ENCODE measurements at places on chromosomes 7 and 10.

DNA sequence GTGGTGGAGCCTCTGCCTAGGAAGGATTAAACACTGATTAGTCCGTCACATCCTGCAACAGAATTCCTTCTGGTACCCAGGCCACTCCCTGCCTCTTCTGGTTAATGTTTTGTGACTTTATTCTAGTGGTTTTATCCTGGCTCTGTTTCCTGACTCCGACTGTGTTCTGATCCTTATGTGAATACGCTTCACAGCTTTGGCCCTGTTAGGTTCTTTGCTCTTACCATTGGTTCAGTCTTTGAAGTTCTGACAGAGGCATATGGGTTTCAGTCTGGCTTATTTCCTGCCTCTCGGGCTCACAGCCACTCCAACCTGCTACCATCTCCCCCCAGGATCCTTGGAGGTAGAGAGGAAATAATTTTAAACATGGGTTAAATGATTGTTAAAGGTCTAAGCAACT lies 23.2 kb upstream of the FGL2 start:
- DNase-seq = no peak

DNA sequence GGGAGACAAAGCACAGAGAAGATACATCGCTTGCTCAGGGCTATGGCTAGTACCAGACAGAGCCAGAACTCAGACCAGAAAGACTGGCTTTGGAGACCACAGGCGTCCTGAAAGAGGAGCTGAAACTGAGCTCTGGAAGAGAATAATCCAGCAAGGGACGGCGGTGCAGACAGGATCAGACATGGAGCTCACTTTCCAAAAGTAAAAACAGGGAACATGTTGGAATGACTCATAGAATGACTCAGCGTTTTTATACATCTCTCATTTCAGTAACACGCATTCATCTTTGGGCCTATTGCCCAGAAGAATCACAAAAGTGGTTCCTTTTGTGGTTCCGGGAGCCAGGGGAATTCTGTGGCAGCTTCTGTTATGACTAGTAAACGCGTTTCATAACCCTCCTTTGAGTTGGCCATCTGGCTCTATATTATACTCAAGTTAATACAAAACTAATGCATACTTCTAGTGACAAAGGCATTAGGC lies 37.2 kb downstream of the PLEKHS1 start:
- peak; percentile 23 for DNase-seq

DNA sequence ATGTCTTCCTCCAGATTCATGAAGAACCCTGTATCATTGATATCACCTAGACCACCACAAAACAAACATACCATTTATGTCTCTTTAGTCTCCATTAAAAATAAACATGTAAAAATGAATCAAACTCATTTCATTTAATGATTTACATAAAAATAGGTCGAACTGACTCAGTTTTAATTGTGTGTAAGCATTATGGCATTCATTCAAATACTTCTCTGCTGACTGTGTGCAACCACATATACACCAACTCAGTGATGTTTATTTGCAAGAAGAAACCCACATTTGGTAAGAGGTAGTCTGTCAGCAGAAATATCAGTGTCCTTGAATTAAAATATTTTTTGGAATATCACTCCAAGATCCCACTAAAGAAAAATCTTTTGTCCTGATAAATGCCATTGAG lies 30.5 kb downstream of the ABCB1 start:
- DNase-seq = no peak

DNA sequence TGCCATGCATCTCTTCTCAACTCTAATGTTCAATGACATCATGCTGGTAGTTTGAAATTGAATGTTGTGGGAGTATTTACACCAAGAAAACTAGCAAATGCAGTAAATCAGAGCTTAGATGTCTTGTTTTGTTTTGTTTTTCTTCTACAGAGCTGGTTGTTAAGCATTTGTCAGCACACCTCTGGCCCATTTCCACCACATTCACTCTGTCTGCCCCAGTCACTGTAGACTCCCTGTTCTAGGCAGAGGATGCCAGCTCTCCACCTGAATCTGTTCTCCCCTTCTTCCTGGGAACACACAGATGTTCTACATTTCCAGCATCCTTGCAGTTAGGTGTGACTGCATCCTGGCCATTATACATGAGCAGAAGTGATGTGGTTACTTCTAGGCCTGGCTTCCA lies 4.1 kb upstream of the ARHGAP22 start:
- no peak for DNase-seq

DNA sequence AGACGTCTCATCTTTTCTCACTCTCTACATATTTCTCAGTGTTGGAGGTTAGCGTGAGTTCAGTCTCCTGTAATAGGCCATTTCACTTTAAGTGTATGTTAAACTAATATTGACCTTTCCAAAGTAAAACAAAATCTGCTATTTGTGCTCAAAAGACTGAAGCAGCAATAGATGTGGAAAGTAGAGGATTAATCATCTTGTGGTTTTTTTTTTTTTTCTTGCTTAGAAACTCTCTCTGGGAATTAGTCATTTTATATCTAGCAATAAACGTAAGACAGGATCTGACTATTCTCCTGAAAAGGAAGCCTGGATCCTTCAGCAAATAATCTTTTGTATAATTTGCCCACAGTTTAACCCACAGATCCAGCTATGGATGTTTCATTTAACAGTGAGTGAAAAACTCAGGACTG lies 81.7 kb downstream of the NRP1 start:
- no peak for DNase-seq

- no peak for DNase-seq
Observed at GRCh38 chr7:150940431-150941102, 37.6 kb downstream of the KCNH2 start.

- no peak for DNase-seq
Observed at GRCh38 chr7:77443042-77443441, 26.9 kb upstream of the GSAP start.

DNA sequence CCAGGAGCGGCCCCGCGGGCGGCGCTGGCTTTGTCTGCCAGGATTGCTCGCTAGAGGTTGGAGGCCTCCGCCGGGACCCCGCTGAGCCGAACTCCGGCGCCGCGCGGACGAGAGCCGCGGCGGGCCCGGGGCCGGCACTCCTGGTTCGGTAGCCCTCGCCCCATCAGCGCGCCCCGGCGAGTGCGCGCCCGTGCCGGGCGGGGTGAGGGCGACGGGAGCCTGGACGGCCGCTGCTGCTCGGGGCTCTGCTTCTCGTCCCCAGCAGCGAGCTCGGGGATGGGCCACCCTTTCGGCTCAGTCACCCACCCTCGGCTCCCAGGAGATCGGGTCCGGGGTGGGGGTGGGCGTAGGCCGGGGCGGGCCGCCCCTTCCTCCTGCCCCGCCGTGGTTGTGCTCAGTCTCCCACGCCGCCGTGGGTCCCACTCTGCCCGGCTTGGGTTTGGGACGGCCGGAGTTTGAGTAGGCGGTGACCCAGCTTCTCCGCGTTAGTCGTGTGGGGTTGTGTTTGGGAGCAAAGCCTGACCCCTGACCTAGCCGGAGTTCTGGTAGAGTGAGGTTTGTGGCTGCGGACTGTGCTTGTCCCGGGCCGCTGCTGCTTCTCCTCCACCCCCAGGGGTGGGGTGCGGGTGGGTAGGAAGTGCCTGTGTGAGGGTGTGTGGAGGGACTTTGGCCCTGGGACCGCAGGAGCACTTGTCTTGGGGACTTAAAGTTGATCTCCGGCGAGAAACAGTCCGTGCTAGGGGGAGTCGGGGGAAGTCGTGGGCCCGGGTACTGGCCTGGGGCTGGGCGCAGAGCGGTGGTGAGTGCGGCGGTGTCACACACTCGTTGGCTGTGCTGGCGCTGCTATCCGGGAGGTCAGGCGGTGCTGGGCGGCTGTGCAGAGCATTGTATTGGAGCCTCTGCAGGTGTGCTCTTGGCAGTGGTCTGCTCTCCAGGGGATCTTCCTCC lies 677 bp downstream of the TSPAN14 start:
- peak; percentile 47 for DNase-seq

- DNase-seq = no peak
Observed at GRCh38 chr7:151056666-151057505, 811 bp downstream of the CDK5 start.
